CD4-positive, alpha-beta T cell treated with Interleukin-12 subunit alpha and Interleukin-12 subunit beta, for 1 hour (primary cell): ENCODE measurements at places on chromosomes 5 and 9.

DNA sequence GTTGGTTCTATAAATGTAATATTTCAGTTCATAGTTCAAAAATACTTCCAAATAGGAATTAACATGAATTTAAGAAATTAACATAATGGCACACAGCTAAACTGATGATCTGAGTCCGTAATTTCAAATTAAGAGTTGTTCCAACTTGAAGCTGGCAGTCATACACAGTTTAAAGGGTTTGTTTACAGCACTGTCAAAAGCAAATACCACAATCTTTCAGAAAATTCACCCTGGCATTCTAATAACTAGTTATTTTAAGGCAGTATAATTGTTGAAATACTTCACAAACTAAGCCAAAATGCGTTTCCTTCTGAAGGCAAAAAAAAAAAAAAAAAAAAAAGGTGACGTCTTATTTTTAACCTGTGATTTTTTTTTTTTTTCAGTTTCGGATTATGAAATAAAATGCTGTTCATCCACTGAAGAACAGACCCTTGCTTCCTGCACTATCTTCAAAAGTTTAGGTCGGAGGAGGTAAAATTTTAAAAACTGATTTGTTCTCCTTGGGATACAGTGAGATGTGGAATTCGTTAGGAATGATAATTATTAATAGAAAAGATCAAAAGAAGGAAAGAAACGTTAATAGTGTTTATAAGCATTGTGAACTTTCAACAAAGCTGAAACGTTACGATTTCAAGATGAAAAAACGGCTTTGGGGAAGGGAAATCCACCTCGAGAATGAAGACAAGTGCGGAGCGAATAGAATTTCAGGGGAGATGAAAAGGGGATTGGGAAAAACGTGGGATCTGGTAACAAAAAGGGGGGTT is 850 bp downstream of the IL6ST start:
- peak; percentile 45 for DNase-seq

- no peak for DNase-seq
These were observed 38.9 kb upstream of the HMGCS1 start for GRCh38 chr5:43352131-43352530.

DNA sequence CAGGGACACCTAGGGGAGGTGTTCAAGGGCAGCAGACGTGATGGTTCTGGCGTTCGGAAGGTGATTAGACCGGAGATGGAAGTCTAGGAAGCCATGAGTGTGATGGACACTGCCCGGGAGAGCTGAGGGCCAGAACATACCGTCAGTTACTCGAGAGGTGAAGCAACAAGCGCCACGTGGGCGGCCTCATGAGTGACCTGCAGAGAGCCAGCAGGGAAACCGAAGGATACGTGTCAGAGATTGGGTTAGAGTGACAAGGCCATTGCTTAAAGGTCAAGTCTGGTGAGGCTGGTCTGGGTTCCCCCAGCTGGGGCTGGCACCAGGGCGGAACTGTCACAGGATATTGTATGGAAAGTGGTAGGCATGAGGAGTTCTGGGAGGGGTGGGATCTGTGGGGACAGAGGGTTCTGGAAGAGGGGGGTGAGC is 60.0 kb downstream of the C9orf50 start:
- no peak for DNase-seq

DNA sequence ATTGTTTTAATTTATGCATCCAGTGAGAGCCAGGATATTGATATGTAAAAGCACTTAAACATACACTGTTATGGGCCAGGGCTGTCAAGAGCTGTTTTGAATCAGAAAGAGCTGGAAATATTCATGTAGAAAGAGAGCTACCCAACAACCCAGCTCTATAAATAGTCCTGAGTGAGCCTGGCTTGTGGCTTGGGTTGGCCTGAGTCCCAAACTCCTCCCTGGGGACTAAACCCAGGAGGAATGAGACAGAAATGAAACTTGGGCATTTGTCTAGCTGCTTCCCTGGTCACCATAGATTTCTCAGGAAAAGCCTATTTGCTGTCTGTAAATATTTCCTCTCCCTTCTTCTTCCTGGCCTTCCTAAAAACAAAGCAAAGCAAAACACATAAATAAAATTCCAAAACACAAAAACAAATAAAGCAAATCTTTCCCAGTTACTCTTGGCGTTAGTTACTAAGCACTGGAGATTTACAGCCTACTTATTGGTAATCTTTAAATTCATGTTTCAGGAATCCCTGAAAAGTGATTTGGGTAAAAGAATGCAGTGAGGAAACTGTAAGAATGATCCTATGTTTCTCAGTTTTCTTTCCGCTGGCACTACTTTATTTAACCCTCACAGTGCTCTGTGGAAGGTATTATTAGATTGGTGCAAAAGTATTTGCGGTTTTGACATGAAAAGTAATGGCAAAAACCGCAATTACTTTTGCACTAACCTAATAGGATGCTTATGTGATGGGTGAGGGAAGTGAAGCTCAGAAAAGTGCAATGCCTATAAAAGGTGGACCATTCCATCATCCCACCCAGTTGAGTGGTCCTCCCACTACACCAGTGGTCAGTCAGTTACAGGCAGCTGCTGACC is 111.8 kb downstream of the CARTPT start:
- DNase-seq: no peak

DNA sequence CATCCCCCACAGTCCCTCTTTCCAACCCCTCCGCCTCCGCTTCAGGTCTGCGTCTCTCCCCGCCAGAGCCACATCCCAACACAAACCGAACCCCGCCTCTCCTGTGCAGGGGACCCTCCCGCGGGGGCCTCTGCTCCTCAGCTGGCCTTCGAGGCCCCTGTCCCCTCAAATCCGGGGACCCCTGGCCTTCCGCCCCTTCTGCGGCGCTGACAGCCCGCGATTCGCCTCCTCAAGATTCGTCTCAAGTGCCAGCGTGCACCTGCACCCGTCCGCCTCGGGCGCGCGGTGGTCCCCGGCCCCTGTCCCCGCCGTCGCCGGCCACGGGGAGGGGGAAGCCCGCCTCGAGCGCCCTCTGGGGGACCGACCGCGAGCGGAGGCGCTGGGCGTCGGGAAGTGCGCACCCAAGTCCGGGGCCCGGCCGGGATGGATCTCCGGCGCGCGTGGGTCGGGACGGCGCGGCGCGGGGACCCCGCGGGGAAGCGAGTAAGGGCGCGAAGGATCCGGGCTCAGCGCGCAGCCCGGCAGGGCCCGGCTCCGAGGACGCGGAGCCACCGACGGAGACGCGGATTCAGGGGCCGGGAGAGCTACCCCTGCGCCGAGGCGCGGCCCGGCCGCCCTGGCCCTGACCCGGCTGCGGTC is 623 bp downstream of the FLT4 start:
- DNase-seq: peak; percentile 14

- no peak for DNase-seq
These were observed 4.4 kb downstream of the UGCG start for GRCh38 chr9:111900858-111901612.

- no peak for DNase-seq
These were observed 46.2 kb upstream of the LIFR start for GRCh38 chr5:38602641-38603040.

DNA sequence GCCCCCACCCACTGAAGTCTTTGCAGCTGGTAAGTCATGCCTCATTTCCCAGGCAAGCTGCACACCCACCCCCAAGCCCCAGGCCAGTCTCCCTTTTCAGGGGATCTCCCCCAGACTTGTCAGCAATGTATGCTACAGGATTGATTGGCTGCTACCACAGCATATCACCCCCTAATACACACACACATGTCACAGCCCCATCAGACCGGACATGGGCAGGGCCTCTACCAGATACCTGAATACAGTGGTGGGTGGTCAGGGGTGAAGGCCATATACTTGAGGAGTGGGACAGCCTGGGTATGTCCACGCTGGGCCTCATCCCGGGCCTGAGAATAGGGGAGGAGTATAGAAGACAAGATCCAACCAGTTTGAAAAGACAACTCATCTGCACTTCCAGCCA is 63.4 kb upstream of the ARAP3 start:
- DNase-seq: no peak

DNA sequence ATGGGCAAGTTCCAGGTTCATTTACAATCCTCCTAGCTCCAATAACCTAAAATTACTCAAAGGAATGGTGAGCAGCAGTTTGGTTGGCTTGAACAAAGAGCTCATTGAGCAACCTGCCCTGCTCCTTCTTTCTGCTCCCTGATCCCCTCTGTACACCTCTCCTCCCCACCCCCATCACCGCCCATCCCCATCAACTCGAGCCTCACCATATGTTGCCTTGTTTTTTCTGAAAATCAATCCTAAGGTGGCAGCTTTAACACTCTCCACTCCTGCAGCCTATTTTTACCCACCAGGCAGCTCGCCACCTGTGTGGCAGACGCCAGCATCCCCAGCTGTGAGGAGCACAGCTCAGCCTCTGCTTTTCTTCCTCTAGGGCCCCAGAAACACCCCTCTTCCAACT is 533.4 kb upstream of the BRINP1 start:
- DNase-seq: no peak

GRCh38 chr5:82416512-82416911 is 138.4 kb upstream of the RPS23 start:
- DNase-seq: no peak
